ENCODE measurements at places on chromosomes 12 and 14.

DNA sequence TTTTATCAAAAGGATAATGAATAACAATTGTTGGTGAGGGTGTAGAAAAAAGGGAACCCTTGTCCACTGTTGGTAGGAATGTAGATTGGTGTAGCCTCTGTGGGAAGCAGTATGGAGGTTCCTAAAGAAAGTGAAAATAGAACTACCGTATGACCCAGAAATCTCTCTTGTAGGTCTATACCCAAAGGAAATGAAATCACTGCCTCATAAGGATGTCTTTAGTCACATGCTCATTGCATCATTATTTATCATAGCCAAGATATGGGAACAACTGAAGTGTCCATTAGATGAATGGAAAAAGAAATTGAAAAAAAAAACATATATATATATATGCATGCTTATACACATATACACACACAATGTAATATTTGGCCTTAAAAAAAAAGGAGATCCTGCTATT is 158.8 kb upstream of the NPAS3 start:
- DNase-seq, result no peak

GRCh38 chr12:82665142-82665923 is 21.4 kb upstream of the TMTC2 start:
- DNase-seq, result no peak

GRCh38 chr12:105882404-105882803 is 256.4 kb downstream of the NUAK1 start:
- DNase-seq, result no peak

- no peak for DNase-seq
Observed at GRCh38 chr14:103391048-103391447, 5.8 kb downstream of the MARK3 start.

- no peak for DNase-seq
Observed at GRCh38 chr12:15209782-15210181, 11.4 kb downstream of the RERG start.

DNA sequence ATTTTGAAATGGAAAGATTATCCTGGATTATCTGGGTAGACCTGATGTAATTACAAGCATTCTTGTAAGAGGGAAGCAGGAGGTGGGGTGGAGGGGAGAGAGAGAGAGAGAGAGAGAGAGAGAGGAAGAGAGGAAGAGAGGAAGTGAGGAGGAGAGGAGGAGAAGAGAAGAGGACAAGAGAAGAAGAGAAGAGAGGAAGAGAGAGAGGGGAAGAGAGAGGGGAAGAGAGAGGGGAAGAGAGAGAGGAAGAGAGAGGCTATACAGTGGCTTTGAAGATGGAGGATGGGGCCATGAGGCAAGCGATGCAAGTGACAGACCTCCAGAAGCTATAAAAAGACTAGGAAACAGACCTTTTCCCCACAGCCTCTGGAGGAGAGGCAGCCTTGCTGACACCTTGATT is 13.7 kb upstream of the CHST11 start:
- DNase-seq, result no peak

DNA sequence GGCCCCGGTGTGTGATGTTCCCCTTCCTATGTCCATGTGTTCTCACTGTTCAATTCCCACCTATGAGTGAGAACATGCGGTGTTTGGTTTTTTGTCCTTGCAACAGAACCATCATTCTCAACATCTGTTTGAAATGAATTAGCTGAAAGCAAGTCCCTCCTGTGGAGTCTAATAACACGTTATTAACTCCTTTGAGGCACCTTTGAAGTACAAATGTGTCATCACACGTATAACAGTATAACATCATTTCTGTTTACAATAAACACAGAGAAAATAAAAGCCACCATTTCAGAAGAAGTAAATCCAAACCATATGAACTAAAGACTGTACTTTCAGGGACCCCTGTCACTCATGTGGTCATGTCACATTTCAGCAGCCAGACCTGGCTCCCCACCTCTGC is 198.5 kb downstream of the STXBP6 start:
- DNase-seq, result no peak

DNA sequence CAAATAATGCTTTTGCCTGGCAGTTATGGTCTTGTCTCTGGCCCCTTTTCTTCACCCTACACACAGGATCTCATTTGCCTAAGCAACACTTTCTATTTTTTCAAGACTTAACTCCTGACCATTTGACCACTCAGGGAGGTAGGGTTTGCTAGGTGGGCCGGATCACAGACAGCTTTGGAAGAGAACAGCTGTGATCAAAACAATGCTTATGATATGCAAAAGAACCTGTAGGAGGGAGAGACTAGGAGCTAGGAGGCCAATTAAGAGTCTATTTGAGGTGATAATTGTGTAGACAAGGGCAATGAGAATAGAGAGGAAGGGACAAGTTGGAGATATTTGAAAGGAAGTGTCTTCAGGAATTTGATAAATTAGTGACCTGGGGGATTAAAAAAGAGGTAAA is 12.3 kb upstream of the DACT1 start:
- DNase-seq, result no peak

- no peak for DNase-seq
Observed at GRCh38 chr12:100632445-100632892, 59.0 kb downstream of the GAS2L3 start.

GRCh38 chr12:26112703-26113147 is 12.1 kb downstream of the BHLHE41 start:
- DNase-seq, result no peak

DNA sequence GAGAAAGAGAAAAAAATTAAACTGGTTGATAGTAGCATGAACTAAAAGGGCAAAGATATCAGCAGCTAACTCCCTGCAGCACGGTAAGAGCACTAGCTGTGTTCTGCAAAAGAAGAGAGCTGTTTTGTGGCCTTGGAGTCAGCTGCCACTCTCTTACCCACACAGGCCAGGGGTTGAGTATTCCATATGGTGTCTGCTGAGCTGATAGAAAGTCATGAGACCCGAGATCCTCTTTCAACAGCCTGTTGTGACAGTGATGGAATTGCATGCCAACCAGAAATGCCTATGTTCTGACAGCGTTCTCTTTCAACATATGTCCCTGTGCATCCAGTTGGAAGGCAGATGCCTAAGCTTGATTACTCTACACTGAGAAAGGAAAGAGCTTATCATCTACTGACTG is 39.9 kb downstream of the TMTC1 start:
- no peak for DNase-seq

- DNase-seq, result no peak
Observed at GRCh38 chr12:133038118-133038709, 905 bp downstream of the ZNF84 start.

- no peak for DNase-seq
Observed at GRCh38 chr12:39606712-39607423, 12.7 kb downstream of the ABCD2 start.

GRCh38 chr12:89166121-89166520 is 186.2 kb downstream of the DUSP6 start:
- no peak for DNase-seq

DNA sequence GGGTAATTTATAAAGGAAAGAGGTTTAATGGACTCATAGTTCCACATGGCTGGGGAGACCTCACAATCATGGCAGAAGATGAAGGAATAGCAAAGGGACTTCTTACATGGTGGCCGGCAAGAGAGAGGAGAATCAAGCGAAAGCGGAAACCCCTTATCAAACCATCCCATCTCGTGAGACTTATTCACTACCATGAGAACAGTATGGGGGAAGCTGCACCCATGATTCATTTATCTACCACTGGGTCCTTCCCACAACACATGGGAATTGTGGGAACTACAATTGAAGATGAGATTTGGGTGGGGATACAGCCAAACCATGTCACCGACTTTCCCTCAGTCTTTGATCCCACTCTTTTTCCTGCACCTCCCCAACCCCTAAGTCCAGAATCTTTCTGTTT is 12.6 kb upstream of the CTDSP2 start:
- DNase-seq, result no peak

DNA sequence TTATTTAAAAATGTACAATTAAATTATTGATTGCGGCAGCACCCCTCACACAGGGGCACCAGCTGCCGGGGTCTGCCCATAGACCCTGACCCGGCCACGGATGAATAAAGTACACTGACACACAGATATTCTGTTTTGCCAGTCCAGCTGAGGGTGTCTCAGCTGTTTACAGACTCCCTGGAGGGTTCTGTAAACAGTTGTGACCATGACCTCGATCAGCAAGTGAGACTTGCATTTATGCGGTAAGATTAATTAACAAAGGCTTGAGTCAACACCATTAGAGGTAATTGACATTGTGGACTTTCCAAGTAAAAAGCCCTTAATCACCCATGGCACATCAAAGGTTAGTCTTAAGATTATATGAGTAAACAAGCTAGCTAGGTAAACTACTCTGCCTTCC is 94.3 kb downstream of the FUT8 start:
- no peak for DNase-seq

Measured in stimulated activated CD4-positive, alpha-beta T cell treated with anti-CD3 and anti-CD28 coated beads, Interleukin-15, amount 100 ng/mL, for 1 hour (primary cell).